ENCODE measurements at places on chromosomes 5 and 9.

DNA sequence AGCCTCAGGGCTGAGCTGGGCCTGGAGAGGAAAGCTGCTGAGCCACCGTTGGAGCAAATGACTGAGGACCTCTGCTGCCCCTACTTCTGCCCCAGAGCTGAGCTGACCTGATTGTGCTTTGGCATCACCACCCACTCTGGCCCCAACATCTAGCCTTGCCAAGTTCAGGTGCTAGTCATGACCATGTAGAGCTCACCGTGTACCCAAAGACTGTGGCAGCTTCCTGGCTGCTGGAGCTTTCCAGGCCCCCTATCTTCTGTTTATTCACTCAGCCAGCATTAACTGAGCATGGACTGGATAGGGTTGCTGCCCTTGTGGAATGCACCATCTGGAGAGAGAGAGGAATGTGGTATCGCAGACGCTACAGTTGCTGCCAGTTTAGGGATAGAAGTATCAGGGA lies 49.1 kb downstream of the JADE2 start:
- DNase-seq = no peak

DNA sequence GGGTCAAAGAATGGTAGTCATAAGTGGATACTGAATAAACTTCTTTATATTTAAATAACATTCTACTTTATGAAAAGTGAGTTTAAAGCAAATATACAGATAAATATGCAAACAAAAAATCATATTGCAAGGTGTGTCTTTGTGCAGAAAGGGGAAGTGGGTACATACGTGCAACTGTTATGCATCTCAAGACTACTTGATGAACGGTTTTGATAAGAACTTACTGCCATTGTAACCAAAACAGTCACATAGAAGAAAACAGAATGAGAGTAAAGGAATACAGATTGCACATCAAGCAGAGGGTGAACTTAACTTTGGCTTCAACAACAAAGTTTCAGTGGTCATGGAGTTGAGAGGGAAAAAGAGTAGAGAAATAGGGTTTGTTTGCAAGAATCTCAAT lies 9.9 kb downstream of the CAMK4 start:
- DNase-seq = no peak

GRCh38 chr5:132479111-132479951 lies 11.2 kb downstream of the IRF1 start:
- DNase-seq = no peak

DNA sequence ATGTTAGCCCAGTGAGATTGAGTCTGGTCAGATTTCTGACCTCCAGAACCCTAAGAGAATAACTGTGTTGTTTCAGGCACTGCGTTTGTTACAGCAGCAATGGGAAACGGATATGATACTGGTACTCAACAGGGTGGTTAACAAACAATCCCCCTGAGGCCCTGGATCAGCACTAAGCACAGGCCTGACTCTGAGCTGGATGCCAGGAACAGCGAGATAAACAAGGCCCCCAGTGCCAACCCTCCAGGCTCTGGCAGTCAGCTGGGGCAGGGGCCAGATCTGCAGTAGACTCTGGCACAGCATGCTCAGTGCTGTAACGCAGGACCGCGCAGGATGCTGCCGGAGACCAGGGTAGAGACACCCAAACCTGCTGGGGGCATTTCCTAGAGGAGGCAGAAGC lies 22.1 kb downstream of the CPLX2 start:
- DNase-seq = no peak

DNA sequence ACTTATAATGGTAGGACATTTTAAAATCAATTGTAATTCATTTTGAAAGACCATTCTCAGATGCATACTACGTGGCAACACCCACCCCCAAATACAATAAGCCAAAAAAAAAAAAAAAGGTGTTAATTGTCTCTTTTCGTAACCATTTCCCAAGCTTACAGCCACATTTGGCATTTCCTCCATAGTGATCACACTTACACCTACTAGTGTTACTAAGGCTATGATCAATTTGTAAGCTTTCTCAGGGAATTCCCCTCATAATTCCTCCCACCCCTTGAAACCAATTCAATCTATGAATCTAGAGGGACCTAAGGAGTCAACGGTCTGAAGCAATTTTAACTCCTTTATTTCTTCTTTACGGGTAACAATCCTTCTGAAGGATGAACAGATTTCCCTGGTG lies 40.1 kb downstream of the NR2F1 start:
- no peak for DNase-seq

- no peak for DNase-seq
These were observed 70.3 kb downstream of the RAB24 start for GRCh38 chr5:177233206-177233605.

DNA sequence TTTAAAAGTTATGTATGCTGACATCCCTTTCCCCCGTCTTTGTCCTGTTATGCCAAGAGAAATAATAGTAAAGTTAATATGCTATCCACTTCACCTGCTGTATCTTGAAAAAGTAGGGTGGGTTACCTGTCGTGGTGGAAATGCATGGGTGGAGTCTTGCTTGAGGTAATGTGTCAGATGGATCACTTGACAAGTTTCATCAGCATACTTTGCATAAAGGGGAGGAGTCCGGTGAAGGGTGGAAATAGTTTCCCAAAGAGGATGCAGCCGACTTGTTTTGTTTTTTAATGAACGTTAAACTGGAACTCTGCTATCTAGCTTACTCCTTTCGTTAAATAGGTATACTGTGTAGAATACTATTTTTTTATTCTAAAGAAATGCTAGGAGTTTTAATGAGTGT lies 9.0 kb upstream of the DMRT3 start:
- DNase-seq = no peak

DNA sequence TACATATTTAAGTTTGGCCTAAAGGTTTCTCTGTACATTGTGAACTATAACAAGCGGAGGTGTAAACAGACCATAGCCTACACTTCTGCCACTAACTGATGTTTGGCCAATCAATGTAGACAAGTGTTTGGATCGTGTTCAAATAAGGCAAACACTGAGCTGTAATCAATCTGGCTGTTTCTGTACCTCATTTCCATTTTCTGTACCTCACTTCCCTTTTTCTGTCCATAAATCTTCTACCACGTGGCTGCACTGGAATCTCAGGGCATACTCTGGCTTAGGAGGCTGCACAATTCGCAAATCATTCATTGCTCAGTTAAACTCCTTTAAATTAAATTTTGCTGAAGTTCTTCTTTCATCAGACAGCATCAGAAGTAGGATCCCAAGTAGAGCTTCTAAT lies 140.9 kb downstream of the SLC25A46 start:
- peak; percentile 68 for DNase-seq

- no peak for DNase-seq
These were observed 34.4 kb downstream of the RABGAP1 start for GRCh38 chr9:122975196-122975595.

DNA sequence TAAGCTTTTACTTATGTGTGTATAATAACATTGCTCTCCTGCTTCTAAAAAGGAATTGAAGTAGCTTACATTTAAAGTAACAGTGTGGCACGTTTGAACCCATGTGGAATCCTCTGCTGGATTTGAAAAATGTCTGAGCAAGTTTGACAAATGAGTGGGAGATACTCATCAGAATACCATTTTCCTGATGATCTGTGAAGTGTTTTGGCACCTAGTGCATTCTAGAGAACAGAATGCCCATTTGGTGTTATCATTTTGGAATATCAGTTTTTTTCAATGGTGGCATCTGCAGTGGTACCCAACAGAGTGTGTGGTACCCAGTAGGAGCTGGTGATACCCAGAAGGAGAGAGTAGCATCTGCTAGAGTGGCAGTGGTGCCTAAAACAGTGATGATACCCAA lies 471.1 kb downstream of the PLK2 start:
- no peak for DNase-seq

- DNase-seq = no peak
These were observed 10.3 kb downstream of the RUSC2 start for GRCh38 chr9:35500130-35500748.

- no peak for DNase-seq
These were observed 82.8 kb downstream of the CRB2 start for GRCh38 chr9:123438821-123439220.

DNA sequence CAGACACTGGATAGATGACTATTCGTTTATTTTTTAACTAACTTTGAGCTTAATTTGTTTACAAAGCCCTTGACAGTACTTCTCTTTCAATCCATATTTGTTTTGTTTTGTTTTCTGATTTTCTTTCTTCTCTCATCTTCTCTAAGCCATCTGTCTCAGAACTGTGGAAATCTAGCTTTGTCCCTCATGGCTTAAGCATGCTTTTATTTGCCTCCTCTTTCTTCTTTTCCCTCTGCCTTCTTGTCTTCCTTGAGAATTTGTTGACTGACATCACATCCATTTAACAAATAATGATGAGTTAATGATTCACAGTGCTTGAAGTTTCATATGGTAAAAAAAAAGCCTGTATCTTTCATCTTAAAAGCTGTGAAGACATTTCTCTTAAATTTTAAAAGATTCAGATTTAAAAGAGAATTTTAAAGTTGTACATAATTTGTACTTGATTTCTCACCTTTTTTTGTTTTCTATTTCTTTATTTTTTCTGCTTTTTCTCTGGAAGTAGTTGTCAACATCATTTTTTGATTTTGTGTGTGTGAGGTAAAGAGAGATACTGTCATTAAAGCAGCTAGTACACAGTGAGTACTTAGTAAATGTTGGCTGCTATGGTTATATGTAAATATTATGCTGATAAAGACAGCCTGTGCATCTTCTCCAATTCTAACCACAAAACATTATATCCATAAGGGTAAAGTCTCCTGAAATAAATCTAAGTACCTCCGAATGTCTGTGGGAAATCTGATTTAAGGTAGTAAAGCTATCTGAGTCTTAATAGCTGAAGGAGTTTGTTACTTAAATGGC lies 13.9 kb upstream of the SGCD start:
- no peak for DNase-seq

- no peak for DNase-seq
These were observed 66.7 kb upstream of the FOXE1 start for GRCh38 chr9:97786341-97786740.

DNA sequence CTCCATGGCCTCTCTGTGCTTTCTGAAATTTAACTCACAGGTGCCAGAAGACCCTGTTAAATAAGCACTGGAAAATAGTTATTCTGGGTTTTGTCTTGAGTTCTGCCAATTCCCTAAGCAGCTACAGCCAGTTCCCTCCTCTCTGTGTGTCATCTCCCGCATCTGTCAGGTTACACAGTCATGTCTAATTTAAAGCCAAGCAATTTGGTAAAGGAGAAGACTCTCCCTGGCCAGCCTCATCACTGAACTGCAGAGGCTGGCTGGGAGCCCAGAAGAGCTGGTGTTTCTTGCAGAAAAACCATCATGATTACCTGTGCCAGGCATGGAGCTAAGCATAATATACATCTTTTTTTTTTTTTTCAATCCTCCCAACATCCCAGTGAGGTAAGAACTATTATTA lies 141.3 kb upstream of the ZNF366 start:
- no peak for DNase-seq

DNA sequence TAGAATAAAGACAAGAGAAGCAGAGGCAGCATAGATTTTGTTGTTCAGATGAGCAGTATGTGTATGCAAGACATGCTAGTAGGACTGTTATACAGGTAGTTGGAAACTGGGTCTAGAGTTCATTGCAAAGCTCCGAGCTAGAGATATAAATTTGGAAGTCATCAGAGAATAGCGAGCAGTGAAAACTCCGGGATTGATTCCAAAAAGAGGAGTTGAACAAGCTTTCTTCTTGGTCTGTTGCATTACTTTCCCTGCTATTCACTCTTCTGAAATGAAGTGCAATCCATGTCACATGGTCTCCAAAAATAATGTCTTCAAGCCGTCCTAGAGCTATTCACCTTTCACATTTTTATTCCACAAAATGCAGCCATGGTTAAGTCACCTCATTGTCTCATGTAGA lies 67.9 kb upstream of the ZNF462 start:
- no peak for DNase-seq

DNA sequence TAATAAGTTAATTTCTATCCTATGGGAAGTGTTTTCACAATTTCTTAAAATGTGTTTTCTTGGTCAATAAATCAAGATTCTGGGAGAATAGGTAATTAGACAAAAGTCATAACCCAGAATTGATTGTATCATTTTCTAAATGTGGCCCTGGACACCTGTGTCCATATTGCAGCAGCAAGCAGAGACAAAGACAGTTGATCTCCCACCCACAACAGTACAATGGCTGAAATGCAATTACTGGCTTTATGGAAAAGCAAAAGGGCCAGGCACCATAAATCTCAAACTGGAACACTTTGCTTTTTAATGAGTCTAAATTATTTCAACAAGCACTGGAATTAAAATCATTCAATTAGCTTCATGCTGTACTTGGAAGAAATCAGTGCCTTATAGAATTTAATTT lies 157.2 kb downstream of the ESM1 start:
- DNase-seq = no peak

DNA sequence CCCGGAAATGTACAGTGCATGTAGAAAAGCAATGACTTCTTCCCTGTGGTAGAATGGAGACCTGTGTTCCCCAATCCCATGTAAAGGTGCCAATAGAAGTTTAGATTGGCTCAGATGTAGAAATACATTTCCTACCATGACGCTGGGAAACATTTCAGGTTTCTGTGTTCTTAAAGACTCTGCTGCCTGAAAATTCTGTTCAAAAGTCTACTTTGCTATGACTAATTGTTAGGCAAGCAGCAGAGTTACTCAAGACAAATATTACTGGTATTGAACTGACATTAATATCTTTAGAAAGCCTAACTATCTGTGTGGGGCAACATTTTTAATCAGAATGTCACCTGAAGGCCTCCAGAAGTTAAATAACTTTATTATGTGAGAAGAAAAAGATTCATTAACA lies 75.5 kb upstream of the ELL2 start:
- no peak for DNase-seq

GRCh38 chr9:112355427-112355897 lies 22.0 kb upstream of the PTBP3 start:
- DNase-seq = peak; percentile 52

DNA sequence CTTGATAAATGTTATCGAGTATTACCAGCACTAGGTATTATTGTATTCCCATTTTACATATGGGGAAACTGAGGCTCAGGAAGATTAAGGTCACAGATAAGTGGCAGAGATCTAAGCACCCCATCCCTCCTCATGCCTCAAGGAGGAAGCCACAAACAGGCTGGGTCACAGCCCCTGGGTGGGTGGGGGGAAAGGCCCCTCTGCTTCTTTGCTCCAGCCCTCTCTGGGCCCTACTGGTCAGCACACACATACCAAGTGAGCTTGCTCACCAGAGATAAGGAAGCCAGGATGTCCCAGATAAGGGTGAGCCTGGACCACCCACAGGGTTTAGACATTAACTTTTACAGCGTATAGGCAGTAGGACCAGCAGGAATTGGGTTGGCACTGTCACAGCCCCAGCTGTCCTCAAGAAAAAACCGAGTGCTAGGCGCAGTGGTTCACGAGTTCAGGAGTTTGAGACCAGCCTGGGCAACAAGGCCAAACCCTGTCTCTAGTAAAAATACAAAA lies 45.3 kb downstream of the STK10 start:
- DNase-seq = no peak

DNA sequence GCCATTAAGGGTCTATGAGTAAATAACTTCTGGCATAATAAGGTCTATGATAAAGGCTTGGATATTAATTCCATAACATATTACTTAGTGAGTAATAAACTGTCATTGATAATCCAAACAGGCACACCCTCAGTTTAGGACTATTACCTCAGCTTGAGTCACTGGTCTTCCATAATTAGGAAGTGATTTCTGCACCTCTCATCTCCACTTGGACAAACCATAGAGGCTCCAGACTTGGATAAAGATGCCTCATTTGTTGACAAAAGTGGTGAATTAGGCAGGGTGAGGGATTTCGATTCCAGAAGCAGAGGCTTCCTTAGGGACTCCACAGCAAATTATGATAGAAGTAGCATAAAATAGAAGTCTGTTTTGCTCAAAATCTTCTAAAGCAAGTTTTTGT lies 127.5 kb upstream of the MTAP start:
- no peak for DNase-seq

- DNase-seq = no peak
These were observed 75.3 kb upstream of the OLFM1 start for GRCh38 chr9:135012166-135012565.

- peak; percentile 67 for DNase-seq
These were observed 120.5 kb downstream of the PRDM6 start for GRCh38 chr5:123209502-123210027.
